ENCODE measurements at places on chromosomes 11 and 22.

GRCh38 chr11:45385844-45386243 lies 99.7 kb upstream of the SYT13 start:
- DNase-seq: no peak

GRCh38 chr22:32691101-32691500 lies 110.4 kb upstream of the TIMP3 start:
- DNase-seq: no peak

GRCh38 chr11:29755474-29755873 lies 261.4 kb downstream of the KCNA4 start:
- DNase-seq: no peak

DNA sequence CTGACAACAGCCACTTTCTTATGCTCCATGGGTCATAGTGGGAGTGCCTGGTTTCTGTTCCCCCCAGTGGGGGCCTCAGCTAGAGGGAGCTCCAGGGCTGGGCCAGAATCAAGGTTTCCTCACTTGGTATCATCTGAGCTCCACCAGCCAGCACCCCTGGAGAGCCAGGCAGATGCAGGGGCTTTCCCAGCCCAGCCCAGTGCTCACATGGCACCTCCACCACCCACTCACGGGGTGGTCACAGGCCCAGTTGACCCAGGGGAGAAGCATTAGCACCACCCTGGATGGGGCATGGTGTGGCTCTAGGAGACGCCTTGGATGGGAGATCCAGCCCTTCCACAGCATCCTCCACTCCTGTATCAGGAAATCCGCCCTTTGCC lies 24.1 kb upstream of the WNT7B start:
- no peak for DNase-seq

DNA sequence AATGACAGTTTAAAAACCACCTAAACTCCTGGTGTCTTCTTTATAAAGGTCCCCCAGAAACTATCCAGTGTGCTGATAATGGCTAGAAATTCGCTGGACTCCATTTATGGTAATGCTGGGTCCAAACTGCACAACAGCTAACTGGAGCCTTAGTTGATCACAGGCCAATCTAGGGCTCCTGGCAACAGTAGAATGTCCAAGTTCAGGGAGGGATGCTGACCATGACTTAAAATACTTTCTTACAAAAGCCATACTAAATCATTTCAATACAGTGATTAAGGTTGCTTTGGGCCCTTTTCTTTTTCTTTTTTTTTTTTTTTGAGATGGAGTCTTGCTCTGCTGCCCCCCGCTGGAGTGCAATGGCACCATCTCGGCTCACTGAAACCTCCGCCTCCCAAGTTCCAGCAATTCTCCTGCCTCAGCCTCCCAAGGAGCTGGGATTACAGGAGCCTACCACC lies 14.5 kb upstream of the GAB2 start:
- DNase-seq: no peak

- DNase-seq: no peak
Observed at GRCh38 chr22:28949788-28950187, 66.4 kb downstream of the ZNRF3 start.

DNA sequence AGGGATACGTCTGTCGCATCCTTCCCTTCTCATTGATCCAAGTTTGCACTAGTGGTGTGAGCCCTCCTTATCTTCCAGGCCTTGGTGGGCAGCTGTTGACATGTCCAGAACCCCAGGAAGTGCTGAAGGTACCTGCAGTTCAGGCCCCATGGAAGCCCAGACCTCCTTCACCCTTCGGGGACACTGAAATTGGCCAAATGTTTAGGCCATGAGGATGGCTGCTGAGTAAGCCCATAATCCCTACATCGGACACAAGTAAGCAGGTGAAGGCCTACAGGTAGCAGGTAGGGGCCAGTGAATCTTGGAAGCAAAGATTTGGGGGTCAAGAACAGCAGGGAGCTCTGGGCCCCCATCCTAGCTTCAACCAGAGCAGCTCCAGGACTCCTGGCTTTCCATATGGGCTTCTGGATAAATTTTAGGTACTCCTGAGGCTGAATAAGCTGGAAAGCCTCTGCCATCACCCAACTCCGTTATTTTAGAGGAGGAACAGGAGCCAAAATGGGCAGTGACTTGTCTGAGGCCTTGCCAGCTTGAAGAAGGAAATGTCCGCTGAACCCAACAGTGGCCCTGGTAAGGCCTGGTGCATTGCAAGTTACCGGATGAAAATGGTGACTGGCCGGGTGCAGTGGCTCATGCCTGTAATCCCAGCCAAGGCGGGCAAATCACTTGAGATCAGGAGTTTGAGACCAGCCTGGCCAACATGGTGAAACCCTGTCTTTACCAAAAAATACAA lies 45.2 kb downstream of the MORC2 start:
- no peak for DNase-seq

- no peak for DNase-seq
Observed at GRCh38 chr11:6481924-6482275, 599 bp downstream of the TIMM10B start.

DNA sequence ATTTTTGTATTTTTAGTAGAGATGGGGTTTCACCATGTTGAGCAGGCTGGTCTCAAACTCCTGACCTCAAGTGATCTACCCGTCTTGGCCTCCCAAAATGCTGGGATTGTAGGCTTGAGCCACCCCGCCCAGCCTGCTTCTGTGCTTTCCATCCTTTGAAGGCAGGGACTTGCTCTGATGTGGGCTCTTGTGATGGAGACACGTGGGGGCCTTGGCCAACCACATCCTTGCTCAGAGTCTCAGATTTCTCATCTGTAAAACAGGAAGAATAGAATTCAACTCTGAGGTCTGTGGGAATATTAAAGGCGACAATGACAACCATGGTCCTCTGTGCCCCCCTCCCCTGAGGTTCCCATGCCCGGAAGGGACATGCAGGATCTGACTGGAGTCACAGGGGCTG lies 3.8 kb upstream of the GGA1 start:
- no peak for DNase-seq

DNA sequence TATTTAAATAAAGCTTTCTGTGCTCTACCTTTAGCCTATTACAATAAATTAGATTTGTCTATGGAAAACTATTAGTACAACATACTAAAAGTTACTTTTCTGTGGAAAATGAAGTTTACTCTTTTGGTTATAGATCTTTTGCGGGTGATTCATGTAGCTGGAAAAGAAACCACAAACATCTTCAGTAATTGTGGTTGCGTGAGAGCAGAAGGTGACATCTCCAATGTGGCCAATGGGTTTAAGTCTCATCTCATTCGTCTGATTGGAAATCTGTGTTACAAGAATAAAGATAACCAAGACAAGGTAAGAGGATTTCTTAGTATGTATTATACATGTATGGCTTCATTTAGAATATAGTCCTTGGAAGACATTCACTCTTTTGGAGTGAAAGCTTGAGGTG lies 68.6 kb downstream of the ATXN10 start:
- DNase-seq: no peak

- DNase-seq: no peak
Observed at GRCh38 chr11:2844116-2844842, 41.3 kb downstream of the CDKN1C start.

DNA sequence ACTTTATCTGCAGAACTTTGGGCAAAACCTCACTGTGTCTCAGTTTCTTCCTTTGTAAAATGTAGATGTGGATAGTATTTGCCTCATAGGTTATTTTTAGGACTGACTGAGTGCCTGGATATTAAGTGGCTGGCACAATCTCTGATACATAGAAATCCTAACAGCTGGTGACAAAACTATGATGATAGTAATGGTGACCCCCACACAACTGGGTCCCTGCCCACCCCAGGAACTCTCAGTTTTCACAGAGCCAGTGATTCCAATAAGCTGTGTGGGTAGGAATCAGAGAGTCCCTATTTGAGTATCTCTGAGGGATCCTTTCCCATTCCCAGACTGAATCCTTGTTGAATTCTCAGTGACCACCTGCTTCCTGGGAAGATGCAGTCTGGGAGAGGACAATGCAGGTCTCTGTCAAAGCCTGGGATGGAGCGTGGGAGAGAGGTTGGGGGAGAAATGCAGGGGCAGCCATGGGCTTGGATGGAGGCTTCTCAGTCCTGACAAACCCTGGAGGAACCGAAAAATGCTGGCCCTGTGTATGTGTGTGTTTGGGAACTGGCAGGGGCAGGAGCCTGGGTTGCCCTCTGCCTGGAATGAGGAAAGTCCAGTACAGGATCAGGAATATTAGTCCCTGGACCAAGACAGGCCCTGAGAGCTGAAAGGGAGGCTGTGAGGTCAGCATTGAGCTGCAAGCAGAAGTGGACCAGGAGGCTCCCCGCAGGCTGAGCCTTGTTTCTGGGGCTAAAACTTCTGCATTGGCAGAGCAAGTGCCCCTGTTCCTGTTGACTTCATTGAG lies 6.1 kb upstream of the P2RY6 start:
- no peak for DNase-seq

- no peak for DNase-seq
Observed at GRCh38 chr11:92697461-92698312, 271.8 kb upstream of the MTNR1B start.

DNA sequence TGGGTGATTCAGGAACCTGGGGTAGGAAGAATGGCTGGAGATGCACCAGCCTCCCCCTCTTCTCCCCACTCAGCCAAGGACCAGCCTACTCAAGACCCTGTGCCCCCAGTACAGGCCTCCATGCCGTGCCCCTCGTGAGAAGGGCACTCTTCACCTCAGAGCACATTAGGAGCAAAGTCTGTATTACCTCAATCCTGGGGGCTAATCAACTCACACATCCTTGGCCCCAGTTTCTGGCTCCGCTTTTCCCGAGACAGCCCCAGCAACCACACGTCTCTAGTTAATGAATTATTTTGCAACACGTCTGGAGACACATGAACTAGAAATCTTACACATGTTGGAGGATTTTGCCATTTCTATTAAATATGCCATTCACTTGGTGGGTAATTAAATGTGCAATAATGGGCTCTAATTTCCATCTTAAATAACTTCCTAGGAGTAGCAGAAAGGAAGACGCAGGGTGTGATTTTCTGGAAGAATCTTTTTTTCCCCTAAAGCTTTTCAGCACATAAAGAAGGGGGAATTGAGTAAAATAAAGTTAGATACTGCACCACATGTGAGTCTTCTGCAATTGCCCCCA lies 63.0 kb downstream of the TMPRSS5 start:
- no peak for DNase-seq

GRCh38 chr11:109036011-109036410 lies 371.1 kb downstream of the DDX10 start:
- DNase-seq: no peak

- no peak for DNase-seq
Observed at GRCh38 chr11:60165538-60165937, 17.3 kb downstream of the MS4A6A start.

GRCh38 chr11:37612146-37612545 lies 1014.1 kb upstream of the RAG2 start:
- no peak for DNase-seq

GRCh38 chr22:44314425-44315067 lies 1.8 kb upstream of the SHISAL1 start:
- no peak for DNase-seq

GRCh38 chr11:282171-282570 lies 4.0 kb downstream of the NLRP6 start:
- no peak for DNase-seq

- DNase-seq: no peak
Observed at GRCh38 chr11:134663506-134664313, 251.7 kb upstream of the B3GAT1 start.

All from GOT3 (cell line).